ENCODE measurements at places on chromosomes 5 and 9.

- DNase-seq = no peak
Measured at GRCh38 chr9:35529161-35529823, 39.4 kb downstream of the RUSC2 start.

DNA sequence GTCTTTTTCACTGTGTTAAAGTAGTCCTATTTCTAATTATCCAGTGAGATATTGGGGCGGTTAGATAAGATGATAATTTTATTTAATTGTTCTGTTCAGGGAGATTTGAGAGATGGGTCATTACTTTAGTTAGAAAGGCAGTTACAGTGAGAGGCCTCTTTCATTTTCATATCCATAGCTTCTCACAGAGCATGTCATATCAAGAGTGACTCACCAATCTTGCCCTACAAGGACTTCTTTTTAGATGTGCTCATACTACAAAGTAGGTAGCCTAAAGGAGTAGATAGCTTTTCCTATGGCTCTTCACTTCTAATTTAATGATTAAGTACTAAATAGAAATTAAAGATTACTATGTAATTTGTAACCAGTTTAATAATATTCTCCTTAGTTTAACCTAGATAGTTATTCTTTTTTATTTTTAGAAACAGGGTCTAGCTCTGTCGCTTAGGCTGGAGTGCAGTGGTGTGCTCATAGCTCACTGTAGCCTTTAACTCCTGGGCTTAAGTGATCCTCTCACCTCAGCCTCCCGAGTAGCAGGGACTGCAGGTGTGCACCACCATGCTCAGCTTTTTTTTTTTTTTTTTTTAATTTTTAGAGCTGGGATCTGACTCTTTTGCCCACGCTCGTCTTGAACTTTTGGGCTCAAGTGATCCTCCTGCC is 71.0 kb downstream of the FER start:
- DNase-seq = no peak

DNA sequence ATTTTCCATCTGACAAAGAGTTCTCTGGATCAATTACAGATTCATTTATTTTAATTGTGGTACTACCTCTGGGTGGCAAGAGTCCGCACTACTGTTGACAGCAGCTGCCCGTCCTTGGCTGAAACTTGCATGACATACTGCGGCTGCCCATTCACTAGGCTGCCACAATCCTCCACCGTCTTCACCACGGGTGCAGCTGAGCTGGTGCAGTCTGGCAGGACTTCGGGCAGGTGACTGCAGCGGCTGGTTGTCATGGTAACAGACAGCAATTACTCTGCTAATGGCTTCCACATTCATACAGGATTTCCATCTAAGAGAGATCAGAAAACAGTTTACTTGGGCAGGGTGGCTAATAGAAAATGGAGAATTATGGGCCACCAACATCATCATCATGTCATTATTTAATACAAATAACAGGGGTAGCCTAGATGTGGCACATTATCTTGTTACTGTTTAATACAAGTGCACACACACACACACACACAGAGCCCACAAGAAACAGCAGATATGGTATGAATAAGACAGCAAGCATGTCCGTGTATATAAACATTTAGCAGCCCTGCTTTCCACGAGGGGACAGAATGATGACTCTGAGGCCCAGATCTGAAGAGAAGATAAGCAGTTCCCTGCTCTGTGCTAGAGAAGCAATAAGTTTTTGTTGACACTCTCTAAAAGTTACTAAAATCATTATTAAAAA is 112.3 kb downstream of the MARCHF3 start:
- no peak for DNase-seq

DNA sequence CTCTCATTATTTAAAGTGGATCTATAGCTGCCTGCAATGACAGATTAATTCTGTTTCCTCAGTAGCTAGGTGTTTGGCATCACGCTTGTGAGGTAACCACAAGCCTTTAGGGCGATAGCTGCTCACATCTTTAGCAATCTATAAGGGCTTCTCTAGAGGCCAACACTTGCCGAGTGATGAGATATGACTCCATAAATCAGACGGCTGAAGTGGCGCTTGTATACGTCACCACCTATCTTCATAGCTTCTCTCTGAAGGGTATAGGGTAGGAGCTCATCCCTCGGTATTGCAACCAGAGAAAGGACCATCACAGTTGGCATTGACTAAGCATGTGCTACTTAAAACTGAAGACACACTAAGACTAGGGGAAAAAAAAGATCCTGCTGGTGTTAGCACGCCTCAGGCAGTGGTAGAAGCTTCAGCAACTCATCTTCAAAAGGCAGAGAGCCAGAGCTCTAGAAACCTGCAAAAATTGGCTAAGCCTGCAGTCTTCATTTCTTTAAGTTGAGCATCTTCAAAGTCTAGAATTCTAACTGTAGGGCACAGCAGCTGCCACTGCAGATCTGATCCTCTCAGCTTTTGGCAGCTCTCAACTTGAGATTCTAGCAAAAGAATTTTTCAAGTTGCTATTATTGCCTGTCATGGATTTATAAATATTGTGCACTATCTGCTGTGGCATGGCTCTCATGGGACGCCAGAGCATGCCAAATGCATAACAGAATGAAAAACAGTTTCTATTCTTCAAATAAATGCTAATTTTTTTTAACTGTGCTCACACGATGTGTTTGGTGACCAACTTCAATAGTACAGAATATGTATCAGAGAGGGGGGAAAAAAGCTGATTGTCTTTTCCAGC is 37.5 kb downstream of the PSMB7 start:
- DNase-seq = no peak

- DNase-seq = no peak
Measured at GRCh38 chr5:175742290-175742994, 84.6 kb downstream of the HRH2 start.

DNA sequence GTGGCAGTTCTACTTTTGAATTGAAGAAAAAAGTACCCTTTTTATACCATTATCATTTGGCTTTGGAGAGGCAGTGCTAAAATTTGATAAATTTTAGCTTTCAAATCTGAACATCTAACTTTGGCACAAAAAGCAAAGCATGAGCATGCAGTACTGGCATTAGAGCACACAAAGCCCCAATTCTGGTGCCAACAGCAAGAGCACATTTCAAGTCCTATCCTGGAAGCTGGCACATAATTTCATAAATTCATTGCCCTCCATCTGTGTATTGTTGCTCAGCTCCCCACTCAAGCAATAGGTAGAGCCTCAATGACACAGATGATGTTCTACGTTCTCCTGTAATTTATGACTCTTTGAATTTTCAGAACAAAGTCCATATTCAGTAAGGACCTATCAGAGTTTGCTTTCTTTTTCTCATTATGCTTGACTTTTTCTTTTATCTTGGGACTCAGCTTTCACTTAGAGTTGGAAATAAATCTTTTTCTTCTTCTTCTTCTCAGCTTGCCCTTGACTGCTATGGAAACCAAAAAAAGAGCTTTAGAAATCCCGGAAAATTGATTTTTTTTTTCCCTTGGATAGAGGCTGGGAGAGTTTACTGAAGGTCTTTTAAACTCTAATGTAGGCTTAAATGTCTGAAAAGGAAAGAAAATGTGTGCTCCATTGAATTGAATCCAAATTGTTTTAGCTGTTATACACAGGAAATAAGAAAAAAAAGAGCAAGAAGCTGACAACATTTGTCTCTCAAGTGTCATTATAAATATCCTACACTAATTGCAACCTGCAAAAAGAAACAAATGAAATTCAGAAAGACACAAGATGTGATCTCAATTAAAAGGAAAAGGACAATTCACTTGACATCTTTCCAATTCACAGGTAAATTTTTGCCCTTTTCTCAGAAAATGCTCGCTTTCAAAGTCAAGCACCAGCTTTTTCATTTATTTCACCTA is 380.8 kb upstream of the CDH18 start:
- no peak for DNase-seq

DNA sequence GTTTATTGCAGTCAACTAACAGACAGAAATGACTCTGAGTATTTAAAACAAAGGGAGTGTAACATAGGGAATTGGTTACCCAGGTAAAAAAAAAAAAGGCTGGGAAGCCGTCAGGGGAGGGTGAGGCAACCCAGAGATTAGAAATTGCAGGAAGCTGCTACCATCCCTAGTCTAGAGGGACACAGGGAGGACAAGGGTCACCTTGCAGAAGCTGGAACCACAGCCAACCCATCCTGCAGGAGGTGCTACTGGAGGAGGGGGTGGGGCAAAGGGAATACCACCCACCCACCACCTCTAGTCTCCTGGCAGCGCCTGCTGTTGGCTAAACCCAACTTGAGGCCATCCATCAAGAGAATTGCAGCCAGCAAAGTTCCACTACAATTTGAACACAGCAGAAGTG is 6.5 kb downstream of the CAST start:
- DNase-seq = no peak

DNA sequence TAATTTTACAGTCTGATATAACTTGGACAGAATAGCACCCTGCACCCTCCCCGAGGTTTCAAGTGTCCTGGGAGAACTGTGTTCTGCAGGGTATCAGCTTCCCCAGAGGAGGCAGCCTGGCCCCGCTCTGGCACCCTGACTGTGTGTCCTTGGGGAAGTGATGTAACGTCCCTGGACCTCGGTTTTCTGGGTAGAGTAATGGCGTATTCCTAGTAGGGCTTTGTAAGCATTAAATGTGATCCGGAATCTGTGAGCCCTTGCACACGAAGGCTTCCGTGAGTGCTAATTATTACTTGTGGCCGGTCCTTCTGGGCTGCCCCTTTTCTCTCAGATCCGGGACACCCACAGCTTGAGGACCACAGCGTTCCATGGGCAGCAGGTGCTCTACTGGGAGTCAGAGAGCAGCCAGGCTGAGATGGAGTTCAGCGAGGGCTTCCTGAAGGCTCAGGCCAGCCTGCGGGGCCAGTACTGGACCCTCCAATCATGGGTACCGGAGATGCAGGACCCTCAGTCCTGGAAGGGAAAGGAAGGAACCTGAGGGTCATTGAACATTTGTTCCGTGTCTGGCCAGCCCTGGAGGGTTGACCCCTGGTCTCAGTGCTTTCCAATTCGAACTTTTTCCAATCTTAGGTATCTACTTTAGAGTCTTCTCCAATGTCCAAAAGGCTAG is 1.0 kb upstream of the CACFD1 start:
- no peak for DNase-seq

DNA sequence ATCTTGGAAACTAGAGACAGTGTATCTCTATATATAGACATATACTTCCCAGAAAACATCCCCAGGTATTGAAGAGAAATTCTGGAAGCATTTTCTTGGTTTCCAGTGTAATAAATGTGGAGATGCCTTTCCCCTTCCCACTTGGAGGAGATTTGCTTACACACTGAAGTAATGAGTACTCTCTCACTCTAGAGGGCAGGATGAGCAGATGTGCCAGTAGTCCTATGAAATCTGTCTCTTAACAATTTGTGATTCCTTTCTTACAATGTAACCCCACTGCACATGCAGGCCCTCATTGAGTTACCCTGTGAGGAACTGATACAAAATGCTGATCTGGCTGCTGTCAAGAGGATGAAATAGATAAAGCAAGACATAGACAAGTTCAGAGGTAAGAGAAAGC is 567.2 kb downstream of the SLCO4C1 start:
- DNase-seq = no peak

DNA sequence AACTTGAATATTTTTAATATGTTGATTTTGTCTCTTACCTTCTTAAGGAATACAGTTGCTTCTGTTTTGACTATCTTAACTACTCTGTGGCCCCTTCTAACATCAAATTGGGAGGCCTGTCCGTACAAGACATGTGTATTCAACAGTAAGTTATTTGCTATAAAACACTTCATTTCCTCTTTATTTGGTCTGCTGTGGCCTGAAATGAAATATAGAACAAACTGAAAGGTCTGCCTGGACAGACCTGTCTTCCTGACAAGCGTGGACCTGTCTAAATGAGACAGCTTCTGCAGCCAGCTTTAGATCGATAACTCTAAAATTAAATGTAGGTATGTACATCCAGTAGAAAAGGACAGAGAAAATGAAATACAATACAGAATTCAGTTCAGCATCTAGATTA is 2.2 kb upstream of the LPAR1 start:
- no peak for DNase-seq

DNA sequence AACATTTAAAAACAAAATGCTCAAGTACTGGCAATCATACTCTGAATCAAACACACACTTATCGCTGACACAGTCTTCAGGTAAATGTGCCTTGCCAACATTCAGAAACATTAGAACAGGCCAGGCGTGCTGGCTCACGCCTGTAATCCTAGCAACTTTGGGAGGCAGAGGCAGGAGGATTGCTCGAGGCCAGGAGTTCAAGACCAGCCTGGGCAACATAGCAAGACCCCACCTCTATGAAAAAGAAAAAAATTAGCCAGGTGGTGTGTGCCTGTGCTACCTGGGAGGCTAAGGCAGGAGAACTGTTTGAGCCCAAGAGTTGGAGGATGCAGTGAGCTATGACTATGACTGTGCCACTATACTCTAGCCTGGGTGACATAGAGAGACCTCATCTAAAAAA is 20.6 kb downstream of the DROSHA start:
- no peak for DNase-seq

- DNase-seq = no peak
Measured at GRCh38 chr5:83368835-83369234, 102.7 kb upstream of the VCAN start.

DNA sequence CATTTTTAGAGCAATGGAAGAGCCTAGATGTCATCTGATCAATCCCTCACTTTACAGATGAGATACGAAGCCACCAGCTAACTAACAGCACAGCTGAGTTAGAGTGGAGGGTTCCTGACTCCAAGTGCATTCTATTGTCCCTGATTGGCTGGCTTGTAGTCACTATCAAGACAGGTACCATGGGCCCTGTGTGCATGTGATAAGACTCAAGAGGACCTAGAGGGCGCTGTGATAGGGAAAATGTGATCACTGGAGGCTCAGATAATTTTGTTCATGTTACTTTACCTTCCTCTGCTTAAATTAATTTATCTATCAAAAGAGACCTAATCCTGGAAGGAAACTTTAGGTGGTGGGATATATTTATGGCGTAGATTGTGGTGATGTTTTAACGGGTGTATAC is 19.5 kb upstream of the SNAPC3 start:
- DNase-seq = no peak

DNA sequence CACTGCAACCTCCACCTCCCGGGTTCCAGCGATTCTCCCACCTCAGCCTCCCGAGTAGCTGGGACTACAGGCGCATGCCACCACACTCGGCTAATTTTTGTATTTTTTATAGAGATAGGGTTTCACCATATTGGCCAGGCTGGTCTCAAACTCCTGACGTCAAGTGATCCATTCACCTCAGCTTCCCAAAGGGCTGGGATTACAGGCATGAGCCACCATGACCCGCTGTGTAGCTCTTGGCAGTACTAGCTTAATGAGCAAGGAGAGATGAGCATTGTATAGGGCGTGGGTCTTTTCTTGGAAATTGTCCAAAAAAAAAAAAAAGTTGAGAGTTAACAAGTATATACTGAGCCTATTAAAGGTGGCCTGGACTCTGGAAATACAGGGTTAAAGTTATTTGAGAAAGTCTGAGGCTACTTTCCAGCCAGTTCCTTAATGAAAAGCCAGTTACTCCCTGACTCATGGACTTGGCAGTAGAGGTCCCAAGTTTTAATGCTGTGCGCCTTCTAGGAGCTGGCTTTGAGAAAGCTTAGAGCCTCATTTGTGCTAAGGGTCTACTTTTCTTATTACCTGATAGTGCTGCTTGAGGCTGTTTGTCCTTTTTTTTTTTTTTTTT is 4.2 kb upstream of the FGF18 start:
- DNase-seq = no peak

DNA sequence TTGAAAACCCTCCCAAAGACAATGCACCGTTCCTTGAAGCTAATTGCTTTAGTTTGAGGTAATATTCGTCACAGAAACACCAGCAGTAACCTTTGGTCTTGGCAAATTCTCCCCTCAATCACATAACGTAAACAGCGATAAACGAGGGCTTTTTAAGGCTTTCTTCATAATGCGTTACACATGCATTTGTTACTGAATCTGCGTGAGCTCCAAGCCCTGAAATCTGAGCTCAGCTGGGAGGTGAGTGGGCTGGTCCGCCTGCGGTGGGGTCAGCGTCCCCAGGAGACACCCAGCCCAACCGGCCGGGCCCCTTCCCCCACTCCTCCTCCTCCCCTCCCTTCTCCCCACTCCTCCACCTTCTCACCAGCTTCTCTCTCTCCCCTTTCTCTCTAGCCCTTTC is 91.1 kb downstream of the BARX1 start:
- DNase-seq = no peak
